ENCODE measurements at places on chromosomes 1 and 21.
A peak's percentile ranks its signal among the peaks of the same experiment; 100 is the strongest.

GRCh38 chr21:35398346-35398982 is 349.4 kb upstream of the RUNX1 start:
- no peak for DNase-seq

GRCh38 chr1:182143825-182144645 is 82.5 kb upstream of the ZNF648 start:
- no peak for DNase-seq

DNA sequence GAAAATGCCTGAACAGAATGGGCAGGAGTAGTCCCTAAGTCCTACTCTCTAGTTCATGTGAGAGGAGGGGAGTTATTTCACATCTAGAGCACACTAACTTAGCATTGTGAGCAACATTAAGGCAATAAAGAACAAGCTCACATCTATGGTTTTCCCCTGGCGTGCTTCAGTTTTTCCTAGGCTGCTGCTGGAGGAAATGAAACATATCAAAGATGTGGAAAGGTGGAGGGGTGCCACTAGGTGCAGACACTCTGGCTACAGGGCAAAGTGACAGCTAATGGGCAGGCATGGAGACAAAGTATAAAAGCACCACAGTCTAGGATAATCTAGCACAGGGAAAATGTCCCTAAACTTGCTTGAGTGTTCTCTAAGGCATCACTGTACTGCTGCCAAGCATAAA is 82.2 kb downstream of the TPR start:
- no peak for DNase-seq

- DNase-seq: no peak
Observed at GRCh38 chr1:61007534-61008364, 74.6 kb upstream of the NFIA start.

- no peak for DNase-seq
Observed at GRCh38 chr1:85240643-85241042, 18.8 kb downstream of the C1orf52 start.

- no peak for DNase-seq
Observed at GRCh38 chr1:101346419-101346818, 109.6 kb downstream of the S1PR1 start.

DNA sequence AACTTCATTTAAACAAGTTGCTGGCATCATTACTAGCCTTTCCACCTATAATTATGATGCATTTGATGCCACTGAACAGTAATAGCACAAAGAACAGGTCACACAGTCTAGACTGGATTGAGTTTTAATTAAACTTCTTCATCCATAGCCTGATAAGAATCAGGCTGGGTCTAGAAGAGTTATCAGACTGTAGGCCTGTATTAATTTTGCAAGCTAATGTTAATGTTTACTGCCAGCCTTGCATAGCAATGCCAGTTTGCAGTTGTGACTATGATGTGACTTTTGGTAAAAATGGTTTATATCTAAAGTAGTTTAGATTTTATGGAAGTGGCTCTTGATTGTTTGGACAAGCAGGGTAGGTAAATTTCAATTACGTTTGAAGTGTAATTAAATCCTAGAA is 68.0 kb downstream of the PRKAA2 start:
- DNase-seq: no peak

- DNase-seq: no peak
Observed at GRCh38 chr1:16231331-16232315, 5.4 kb downstream of the CPLANE2 start.

GRCh38 chr1:201933840-201934430 is 12.4 kb downstream of the LMOD1 start:
- DNase-seq: no peak

GRCh38 chr1:160157174-160157573 is 5.8 kb downstream of the ATP1A4 start:
- DNase-seq: no peak

GRCh38 chr1:155322571-155322952 is 1.9 kb downstream of the RUSC1 start:
- DNase-seq: no peak

- DNase-seq: no peak
Observed at GRCh38 chr1:38547321-38547720, 312.3 kb downstream of the RRAGC start.

DNA sequence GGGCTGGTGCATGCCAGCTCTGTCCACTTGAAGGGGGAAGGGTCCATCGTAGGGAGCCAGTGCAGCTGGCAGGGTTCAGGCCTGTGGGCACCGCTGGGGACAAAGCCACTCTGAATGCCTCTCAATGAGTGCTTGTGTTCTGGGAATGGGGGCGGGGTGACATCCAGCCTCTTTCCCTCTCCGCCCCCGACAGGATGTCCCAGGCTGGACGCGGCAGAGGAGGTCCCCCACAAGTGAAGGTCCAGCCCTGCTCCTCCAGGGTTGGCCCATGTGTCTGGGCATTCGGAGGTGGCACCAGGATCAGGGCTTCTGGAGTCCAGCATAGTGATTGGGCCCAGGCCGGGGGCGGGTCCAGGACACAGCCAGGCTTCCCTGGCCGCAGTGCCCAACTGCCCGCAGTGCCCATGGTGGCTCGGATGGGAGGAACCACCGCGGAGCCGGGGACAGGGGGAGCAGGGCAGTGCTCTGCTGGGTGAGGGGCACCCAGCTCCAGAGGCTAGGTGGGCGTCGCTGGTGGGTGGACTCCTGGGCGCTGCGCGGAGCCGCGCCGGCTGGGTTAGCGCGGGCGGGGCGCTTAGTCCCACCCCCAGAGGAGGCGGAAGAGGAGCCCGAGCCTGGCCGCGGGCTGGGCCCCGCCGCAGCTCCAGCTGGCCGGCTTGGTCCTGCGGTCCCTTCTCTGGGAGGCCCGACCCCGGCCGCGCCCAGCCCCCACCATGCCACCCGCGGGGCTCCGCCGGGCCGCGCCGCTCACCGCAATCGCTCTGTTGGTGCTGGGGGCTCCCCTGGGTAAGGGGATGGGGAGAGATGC is at the start of gene SHISA4:
Gene SHISA4, plus strand, starts transcription at position 617 of the 808 bp plus-strand sequence. Its CDS starts 97 bp downstream, at position 714.
- no peak for DNase-seq

GRCh38 chr21:15449556-15449955 is 280.2 kb upstream of the USP25 start:
- no peak for DNase-seq

GRCh38 chr1:219990782-219991510 is 55.4 kb downstream of the EPRS1 start:
- DNase-seq: peak; percentile 10

DNA sequence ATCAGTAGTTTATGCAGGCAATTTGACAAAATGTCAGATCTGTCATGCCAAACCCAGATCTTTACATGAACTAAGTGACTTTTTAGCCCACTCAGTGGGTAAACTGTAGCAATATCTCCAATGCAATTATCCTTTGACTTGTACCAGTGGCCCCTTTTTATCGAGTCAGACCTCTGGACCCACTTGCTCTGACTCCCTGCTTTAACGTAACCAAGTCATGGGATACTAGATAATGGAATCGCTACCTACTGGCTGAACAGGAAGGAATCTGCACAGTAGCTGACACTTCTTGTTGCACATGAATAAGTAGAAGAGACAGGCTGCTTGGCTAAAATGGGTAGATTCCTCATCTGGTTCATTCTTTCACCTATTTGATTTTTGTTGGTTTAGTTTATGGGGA is 128.4 kb upstream of the LYPLAL1 start:
- DNase-seq: no peak
